ENCODE measurements at places on chromosomes 4 and X.

DNA sequence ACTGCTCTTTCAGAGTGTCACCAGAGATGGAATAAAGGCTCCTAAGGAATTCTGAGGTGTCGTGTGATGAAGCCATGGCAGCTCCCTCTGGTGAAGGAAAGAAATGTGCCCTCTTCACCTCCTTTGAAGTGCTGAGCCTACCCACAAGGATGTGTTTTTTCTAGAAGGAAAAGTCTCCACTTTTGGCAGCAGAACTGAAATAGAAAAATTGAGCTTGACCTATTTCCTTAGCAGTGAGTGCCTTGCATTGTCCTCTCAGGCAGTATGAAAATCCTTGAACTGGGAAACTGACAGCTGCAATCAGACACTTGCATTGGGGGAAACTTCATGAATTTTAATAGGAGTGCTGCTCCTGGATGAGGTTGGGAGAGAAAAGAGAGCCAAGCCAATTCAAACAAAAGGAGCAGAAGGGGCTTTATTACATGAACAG lies 95.2 kb downstream of the DCLK2 start:
- H3K27ac ChIP-seq: peak overlapping the region; percentile 96
- H3K27me3 ChIP-seq: no peaks in the 10 kb centered on the region
- no peak overlapping the region for H3K4me3 ChIP-seq
- no peaks in the 10 kb centered on the region for H3K36me3 ChIP-seq
- DNase-seq: no peak

- no peaks in the 10 kb centered on the region for H3K4me1 ChIP-seq
- DNase-seq: no peak
- no peak overlapping the region for H3K27ac ChIP-seq
- H3K27me3 ChIP-seq: no peaks in the 10 kb centered on the region
These were observed 33.1 kb upstream of the VCX3A start for GRCh38 chrX:6568031-6568430.

- H3K27ac ChIP-seq: no peak overlapping the region
- H3K4me1 ChIP-seq: no peaks in the 10 kb centered on the region
These were observed 186.4 kb downstream of the BCOR start for GRCh38 chrX:39911278-39911897.

DNA sequence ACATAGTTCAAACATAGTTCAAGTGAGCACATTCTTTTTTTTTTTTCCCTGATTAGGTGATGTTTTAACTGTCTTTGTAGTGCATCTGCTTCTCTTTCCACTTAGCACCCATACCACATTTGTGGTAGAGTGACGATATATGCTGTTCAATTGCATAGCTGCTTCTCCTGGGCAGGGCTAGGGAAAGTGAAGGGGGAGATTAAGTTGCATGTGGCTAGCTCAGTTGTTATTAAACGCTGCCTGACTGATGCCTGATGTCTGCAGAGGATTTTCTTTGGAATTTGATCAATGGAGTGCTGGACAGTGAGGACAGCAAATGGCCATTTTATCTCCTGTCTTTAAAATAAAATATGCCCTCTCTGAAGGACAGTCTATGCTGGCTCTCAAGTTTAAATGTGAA lies 63.7 kb downstream of the ANK2 start:
- H3K36me3 ChIP-seq: no peaks in the 10 kb centered on the region
- no peak overlapping the region for H3K27ac ChIP-seq
- peaks cover 14% of the 10 kb centered on the region for H3K4me1 ChIP-seq

DNA sequence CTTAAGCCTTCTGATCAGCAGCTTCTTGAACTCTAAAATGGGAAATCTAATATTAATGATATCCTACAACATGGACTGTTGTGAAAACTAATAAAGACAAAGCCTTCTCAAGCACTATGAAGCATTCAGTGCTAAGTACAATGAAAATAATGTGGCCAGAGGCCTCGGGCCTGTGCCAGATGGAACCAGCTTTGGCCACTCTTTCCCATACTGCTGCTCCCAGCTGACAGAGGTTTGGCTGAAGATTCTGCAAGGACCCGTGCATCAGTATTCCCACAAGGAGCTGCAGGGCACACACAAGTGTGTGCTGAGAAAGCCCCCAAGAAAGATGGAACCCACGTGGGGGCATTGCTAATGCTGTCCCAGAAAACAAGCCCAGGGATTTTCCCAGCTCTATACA lies 60.5 kb upstream of the RPL34 start:
- H3K36me3 ChIP-seq: no peaks in the 10 kb centered on the region
- no peaks in the 10 kb centered on the region for H3K4me1 ChIP-seq
- DNase-seq: no peak
- H3K27ac ChIP-seq: no peak overlapping the region
- H3K4me3 ChIP-seq: no peak overlapping the region
- H3K27me3 ChIP-seq: peaks cover 6% of the 10 kb centered on the region

- no peak for DNase-seq
- no peaks in the 10 kb centered on the region for H3K36me3 ChIP-seq
- H3K27me3 ChIP-seq: no peaks in the 10 kb centered on the region
- no peaks in the 10 kb centered on the region for H3K4me1 ChIP-seq
These were observed 153.7 kb downstream of the CLCN4 start for GRCh38 chrX:10310511-10310910.

DNA sequence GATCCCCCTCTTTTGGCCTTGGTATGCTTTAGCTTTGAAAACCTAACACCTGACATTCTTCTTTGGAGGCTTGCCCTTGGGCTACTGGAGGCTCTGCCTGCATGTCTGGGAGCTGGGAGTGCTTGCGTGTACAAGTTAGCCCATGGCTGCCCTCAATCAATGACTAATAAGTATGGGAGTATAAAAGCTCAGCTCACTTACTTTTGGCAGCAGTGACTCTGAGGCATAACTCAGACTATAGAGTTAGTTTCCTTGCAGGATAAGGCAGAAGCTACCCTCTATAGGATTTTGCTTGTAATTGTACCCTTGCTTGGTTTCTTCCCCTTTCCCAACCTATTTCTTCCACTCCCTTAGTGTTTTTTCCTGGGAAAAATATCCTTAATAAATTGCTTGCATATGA lies 247.9 kb downstream of the PPP1R2C start:
- peak; percentile 48 for DNase-seq
- no peaks in the 10 kb centered on the region for H3K36me3 ChIP-seq
- no peak overlapping the region for H3K4me3 ChIP-seq

DNA sequence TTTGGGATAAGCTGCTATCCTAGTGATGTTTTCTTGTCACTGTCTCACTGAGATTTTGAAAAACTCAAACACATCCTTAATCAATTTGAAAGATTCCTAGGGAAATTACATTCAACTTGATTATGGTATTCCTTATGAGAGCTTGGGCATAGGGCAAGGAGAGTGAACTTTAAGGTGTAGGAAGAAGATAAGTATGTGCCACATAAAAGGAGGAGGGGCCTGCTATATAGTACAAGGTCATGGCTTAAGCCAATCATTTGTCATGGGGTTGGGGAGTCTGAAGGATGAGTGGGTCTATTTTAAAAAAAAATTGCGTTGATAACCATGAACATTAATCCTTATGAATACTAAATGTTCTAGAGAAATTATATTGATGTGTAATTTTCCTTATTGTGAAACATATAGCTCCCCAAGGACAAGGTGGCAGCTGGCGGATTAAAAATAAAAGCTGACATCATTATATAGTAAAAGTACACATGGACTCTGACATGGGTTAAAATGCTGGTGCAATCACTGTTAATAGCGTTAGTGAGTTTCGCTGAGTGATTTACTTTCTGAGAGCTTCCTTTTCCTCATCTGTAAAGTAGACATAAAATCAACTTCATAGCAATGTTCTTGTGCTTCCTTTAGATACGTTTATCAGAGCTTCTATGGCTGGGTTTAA lies 17.4 kb downstream of the GALNT7 start:
- H3K27ac ChIP-seq: no peak overlapping the region
- no peaks in the 10 kb centered on the region for H3K27me3 ChIP-seq
- H3K4me1 ChIP-seq: no peaks in the 10 kb centered on the region
- H3K4me3 ChIP-seq: no peak overlapping the region
